ENCODE measurements at places on chromosomes 6 and 20. TPM values are rescaled to one million over a fixed set of nuclear protein-coding genes. Genes with fewer than 3 reads are reported as not detected.

DNA sequence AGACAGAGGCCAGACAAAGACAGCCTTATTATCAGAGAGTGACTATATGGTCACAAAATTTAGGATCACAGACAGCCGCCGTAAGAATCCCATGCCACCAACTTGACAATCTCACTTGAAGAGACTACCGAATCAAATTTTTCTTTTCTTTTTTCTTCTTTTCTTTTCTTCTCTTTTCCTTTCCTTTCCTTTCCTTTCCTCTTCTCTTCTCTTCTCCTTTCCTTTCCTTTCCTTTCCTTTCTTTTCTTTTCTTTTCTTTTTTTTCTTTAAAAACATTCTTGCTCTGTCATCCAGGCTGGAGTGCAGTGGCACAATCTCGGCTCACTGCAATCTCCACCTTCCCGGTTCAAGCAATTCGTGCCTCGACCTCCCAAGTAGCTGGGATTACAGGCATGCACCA lies 1.2 kb upstream of the EPPIN start:
- DNase-seq: no peak

DNA sequence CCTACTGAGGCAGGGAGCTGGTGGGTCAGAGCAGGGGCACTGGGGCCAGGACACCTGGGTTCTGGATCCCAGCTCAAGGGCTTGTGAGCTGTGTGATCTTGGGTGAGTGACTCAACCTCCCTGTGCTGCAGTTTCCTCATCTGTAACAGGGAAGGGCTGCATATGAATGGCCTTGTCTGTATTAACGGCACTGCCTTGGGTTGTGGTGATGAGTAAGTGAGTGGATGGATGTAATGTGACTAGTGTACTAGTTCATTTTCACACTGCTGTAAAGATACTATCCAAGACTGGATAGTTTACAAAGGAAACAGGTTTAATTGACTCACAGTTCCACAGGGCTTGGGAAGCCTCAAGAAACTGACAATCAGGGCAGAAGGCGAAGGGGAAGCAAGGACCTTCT lies 233.5 kb downstream of the TAF4 start:
- DNase-seq: no peak

DNA sequence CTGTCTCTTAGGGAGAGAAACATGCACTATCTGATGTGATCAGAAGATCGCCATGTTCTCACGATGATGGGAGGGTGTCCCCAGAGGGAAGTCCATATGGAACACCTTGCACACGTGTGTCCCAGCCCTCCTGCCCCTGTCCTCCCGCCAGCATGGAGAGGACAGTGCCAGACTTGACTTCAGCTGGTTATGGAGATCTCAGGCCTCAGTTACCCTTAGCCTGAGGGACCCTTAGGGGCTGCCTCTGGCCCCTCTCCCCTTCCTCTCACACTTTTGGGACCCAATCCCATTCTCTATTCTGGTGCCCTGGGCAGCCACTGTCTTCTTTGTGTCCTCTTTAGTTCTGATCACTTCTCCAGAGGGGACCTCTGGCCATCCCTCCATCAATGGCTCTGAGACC lies 1.6 kb downstream of the TREML4 start:
- no peak for DNase-seq

The SH3BGRL2 gene
- 21.2 TPM for total RNA-seq

The SLC32A1 gene
- 6.4 TPM for total RNA-seq

- no peak for DNase-seq
These were observed 322.6 kb upstream of the MOCS1 start for GRCh38 chr6:40256831-40257230.

GRCh38 chr6:35948725-35949124 lies 27.8 kb upstream of the SRPK1 start:
- DNase-seq: no peak

DNA sequence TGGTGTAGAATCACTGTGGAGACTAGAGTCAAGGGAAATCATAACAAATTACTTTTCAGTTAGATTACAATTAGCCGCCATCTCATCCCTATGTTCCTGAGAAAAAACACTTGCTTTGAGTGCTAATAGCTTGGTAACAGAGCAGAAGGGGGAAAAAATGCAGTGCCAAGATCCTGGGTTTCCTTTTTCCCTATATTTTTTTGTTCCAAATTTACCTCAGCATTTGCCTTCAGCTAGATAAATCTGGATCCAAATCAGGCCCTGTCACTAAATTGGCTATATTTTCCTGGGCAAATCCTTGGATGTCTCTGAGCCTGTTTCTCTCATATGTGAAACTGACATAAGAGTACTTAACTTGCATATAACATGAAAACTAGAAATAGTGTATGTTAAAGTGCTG lies 86.0 kb downstream of the TENT5A start:
- DNase-seq: no peak

GRCh38 chr20:50693001-50693400 lies 1.7 kb upstream of the RIPOR3 start:
- DNase-seq: no peak

- DNase-seq: no peak
These were observed 51.3 kb upstream of the CITED2 start for GRCh38 chr6:139425780-139426179.

DNA sequence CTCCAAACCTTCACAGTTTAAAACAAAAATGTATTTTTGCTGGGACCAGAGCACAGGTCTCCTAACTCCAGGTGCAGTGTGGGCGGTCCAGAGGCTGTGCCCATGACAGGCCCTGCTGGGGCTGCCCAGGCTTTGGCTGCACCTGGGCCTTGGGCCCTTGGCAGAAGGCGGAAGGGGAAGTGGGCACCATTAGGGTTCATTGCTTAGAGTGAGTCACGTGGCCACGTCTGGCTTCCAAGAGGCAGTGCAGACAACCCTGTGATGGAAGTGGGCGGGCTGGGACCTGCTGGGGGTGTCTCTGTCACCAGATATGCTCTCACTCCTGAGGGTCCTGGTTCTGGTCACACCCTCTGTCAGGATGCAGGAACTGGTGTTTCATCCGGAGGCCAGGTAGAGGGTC lies 302.2 kb downstream of the QKI start:
- no peak for DNase-seq

GRCh38 chr20:12372557-12372956 lies 454.9 kb downstream of the BTBD3 start:
- DNase-seq: no peak

The GSS gene
- 41.5 TPM for total RNA-seq

DNA sequence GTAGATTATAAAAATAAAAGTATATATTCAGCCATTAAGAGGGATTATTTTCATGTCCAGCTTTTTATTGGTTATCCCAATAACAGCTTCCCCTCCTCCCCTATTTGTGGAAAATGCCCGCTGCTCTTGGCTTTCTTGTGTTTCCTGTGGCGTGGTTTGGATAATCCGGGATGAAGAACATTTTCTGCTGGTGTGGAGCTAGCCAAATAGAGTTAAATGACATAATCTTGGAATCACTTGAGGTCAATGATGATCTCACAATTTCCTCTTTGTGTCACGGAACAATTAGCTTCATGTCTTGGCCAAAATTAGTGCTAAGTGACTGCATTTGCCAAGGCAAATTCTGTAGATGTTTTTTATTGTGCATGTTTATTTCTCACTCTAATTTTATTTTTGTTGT lies 394.0 kb downstream of the LAMA2 start:
- no peak for DNase-seq

DNA sequence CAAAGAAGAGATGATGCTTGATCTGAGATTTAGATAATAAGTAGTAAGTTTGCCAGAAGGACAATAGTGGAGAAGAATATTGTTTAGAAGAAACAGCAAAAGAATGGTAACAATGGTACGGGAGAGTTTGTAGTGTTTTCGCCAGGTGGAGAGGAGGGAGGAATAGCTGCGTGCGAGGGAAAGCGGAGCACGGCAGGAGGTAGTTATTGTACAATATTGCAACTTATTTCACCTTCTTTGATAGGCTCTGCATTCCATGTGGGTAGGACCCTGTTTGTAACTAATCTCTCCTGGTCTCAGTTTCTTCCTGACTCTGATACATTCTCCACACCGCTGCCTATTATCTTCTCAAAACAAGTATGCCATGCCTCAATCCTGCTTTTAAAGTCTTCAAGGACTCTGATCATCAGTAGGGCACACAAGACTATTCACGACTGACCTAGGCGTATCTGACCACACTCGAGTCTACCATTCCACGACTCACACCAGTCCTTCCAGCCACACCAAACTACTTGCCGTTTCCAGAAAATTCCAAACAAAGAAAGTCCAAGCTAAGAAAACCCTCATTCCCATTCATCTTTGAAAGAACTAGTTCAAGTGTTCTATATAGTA lies 1.1 kb downstream of the PPIL4 start:
- DNase-seq: no peak

The MEI4 gene
- 0.47 TPM for total RNA-seq

DNA sequence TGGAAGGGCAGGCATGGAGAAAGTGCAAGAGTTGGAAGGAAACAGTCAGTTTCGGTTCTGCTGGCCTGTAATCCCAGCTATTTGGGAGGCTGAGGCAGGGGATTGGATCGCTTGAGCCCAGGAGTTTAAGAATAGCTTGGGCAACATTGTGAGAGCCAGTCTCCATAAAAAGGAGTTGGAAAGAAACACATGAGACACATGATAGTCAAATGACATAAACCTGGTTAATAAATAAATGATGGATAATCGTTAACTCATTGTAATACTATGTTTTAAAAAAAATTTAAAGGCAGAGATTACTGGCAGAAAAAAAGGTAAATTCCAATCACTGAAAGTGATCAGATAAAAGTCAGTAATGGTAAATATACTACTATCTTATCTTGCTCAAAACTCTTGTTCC lies 37.2 kb upstream of the PHACTR1 start:
- no peak for DNase-seq

- no peak for DNase-seq
These were observed 109.1 kb downstream of the PRDM1 start for GRCh38 chr6:106194949-106195921.

The ELOVL4 gene
- 45.1 TPM for total RNA-seq

Data from occipital lobe (tissue), 3 donors.